CD4-positive, alpha-beta T cell treated with Interleukin-15 for 4 hours (primary cell): ENCODE measurements at places on chromosomes 2 and 18.

DNA sequence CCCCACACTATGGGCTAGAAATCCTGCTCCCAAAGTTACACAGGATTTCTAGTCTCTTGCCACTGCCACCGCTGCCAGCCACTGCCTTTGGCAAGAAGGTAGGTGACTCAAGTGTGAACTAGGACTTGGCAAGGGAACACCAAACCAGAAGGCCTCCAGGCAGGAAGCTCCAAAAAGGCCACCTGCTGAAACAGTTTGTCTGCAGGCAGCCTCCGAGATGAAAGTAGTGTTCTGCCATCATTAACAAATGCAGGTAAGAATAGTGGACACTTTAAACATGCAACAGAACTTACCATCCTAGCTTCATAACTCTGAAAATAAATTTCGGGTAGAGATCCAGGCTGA lies 3.9 kb downstream of the ANKRD44 start:
- DNase-seq: peak; percentile 47

GRCh38 chr2:220509966-220510365 lies 882.5 kb downstream of the SLC4A3 start:
- no peak for DNase-seq

DNA sequence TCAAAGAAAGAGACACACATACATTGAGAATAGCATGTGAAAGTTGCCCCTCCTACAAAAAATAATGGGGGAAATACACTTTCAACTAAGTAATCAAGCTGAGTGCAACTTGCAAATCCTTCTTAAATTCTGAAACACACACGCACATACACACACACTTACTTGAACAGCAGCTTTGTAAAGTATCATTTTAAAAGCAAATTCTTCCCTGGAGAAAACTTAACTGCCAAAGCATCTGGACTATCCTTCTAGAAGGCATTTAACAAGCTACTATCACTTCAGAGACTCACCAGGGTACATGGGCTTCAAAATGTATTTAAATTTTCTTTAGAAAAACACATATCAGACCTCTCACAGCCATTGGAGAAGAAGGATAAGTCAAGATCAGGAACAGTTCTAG lies 15.3 kb downstream of the GAREM1 start:
- DNase-seq: no peak

GRCh38 chr18:55541571-55541970 lies 46.4 kb downstream of the TCF4 start:
- DNase-seq: no peak

DNA sequence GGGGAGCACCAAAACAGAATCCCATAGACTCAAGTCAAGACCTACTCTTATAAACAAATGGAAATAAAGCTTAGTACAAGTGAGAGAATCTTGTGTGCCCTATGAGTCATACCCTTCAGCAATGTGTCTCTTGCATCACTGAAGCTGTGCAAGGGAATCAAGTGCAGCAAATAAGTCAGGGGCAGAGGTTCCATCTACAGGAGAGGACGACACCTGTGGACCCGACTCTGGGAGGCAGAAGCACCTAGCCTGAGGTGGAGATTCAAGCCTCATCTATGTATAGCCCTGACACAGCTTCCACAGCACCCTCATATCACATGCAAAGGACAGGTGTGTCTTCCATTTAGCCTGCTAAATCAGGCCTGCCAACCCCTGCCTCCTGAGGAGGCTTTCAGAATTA lies 298.2 kb downstream of the CNTNAP5 start:
- DNase-seq: no peak

GRCh38 chr2:182625814-182626213 lies 90.2 kb upstream of the DNAJC10 start:
- DNase-seq: no peak

GRCh38 chr2:238504181-238504931 lies 77.6 kb downstream of the ASB1 start:
- no peak for DNase-seq

DNA sequence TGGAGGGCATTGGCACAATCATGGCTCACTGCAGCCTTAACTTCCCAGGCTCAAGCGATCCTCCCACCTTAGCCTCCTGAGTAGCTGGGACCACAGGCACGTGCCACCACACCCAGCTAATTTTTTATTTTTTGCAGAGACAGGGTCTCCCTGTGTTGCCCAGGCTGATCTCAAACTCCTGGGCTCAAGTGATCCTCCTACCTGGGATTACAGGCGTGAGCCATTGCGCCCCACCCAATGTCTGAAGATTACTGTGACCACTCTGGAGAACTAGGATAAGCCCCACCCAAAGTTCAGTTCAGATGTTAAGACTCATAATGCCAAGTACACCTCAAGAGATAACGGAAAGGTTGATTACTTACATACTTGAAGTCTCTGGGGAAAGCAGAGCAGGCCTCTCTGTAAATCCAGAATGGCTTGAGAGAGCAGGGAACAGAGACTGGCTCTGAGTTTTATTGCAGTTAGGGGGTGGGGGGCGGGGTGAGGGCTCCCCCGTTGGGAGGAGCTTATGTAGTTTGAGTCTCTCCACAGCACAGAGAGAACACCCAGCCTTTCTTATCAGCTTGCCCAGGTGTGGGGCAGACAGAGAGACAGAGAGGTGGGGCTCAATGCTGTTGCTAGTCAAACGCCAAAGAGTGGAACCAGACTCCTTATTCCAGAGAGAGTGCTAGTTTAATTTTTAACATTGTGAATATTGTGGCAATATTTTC lies 26.5 kb upstream of the ERICH2 start:
- no peak for DNase-seq

DNA sequence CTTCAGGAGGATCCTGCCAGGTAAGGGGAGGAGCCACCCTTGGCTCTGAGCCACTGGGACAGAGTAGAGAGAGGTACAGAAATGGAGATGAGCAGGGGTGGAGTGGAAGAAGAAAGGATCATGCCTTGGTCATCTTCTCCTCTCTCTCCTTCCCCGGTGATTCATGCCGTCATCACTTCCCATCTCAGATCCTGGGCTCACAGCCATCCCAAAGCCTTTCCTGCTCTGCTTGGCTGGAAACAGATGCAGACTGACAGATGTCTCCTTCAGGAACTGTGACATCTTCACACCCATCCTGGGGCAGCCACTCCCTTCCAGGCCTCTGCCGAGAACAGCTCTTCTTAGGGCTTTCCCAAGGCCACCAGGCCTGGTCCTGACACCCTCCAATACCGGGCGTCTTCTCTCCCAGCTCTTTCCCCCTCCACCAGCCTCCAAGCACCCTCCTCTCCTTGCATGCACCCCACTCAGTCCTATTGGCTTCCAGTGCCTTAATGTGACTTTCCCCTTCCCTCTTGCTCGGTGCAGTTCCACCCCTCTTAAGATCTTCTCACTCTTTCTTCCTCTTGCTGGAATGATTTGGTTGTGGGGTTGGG lies 58.3 kb upstream of the TNP1 start:
- no peak for DNase-seq

- no peak for DNase-seq
Observed at GRCh38 chr2:205637320-205637602, 45.0 kb upstream of the NRP2 start.

- no peak for DNase-seq
Observed at GRCh38 chr2:30359644-30360167, 87.3 kb upstream of the LCLAT1 start.

- no peak for DNase-seq
Observed at GRCh38 chr2:170052151-170052550, 125.8 kb upstream of the MYO3B start.

- no peak for DNase-seq
Observed at GRCh38 chr2:231390667-231391066, 4.8 kb upstream of the B3GNT7 start.

DNA sequence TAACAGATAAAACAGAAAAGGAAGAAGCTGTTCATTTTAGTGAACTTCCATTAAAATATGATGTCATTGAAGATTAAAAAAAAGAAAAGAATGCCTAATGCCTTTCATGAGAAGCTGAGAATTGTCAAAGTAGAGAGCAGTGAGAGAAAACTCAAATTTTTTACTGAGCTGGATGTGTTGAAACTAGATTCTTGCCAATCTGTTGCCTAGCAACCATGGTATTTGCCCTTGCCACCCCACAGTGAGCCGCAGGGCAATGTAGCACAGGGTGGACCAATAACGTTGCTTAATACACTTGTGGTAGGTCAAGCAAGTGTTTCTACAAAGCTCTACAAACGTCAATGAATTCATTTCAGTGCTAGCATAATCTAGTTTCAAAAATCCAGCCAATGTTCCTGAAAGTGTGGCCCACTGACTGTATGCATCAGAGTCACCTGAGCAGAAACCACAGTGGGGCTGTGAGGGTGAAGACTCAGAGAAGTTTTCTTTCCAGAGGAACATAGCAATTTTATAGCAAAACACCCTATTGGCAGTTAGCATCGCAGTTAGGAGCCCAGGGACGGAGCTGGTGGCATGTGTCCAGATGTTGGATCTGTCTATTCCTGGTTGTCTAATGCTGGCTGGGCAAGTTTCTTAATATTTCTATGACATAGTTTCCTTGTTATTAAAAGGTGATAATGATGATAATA lies 132.2 kb downstream of the DOCK10 start:
- peak; percentile 43 for DNase-seq

DNA sequence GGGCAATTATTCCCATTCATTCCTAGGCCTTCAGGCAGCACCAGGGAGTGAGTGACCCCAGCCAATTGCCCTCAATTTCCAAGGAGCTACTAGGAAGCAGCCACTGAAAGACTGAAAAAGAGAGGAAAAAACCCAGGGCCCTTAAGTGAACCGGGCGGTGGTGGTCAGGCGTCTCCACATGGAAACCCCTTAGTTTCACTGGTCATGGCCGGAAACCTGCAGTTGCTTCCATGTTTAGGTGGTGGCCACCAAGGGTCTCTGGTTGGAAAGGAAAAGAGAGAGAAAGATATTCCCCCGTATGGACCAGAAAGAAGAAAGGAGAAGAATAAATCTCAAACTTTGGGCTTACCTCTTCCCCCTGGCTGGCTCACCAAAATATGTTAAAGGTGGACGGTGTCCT lies 64.9 kb downstream of the GALR1 start:
- DNase-seq: no peak

GRCh38 chr18:76376225-76376624 lies 118.8 kb downstream of the ZNF516 start:
- no peak for DNase-seq

GRCh38 chr2:96153991-96154431 lies 8.8 kb upstream of the DUSP2 start:
- no peak for DNase-seq

DNA sequence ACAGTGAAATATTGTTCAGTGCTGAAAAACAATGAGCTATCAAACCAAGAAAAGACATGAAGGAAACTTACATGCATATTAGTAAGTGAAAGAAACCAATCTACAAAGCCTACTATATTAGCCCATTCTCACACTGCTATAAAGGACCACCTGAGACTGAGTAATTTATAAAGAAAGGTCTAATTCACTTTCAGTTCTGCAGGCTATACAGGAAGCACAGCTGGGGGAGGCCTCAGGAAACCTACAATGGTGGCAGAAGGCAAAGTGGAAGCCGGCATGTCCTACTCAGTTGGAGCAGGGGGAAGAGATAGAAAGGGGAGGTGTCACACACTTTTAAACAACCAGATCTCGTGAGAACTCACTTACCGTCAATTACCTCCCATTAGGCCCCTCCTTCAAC lies 232.1 kb downstream of the TMX3 start:
- DNase-seq: no peak

DNA sequence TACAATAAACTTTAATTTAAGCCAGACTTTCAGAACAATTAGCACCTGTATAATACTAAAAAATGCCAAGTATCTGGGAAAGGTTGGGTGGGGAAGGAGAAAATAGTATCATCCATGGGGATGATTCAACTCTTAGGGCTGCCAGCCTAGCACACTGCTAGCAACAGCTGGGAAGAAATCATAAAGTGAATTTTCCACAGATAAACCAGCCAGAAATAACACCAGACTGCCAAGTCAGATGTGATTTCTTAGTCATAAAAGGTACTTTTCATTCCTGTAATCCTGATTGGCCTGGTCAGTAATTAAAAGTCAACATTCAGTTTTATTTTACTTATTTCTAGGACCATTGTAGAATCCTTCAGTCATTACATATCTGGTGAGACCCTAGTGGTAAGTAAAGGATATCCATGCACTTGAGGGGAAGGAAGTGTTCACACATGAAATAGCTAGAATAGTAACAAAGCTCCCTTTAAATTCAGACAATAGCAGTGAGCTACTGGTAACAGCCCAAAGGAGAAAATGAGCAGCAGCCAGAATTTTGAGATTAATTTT lies 59.4 kb downstream of the LIMS1 start:
- DNase-seq: no peak

- DNase-seq: no peak
Observed at GRCh38 chr2:71452565-71452964, 796 bp upstream of the DYSF start.

GRCh38 chr2:119647440-119648169 lies 31.4 kb upstream of the TMEM177 start:
- DNase-seq: no peak

GRCh38 chr2:99187011-99187410 lies 6.0 kb downstream of the MRPL30 start:
- no peak for DNase-seq

DNA sequence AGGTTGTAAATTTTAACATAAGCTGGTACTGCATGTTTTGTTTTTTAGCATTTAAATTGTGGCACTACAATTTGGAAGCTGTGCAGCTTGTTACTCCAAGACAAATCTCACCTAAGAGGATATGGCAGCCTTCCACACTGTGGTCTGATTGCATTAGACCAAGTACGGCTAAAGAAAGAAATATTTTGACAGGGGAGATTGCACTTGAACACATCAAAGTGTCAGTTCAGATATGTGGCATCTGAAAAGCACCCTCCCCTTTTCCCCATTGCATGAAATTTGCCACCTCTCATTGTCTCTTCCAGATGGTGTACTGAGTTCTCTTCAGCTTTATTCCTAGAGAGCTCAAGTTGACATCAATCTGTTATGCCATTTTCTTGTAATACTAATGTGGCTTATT lies 295.9 kb downstream of the ERBB4 start:
- DNase-seq: no peak

GRCh38 chr2:198587741-198588140 lies 783.3 kb downstream of the PLCL1 start:
- DNase-seq: no peak

DNA sequence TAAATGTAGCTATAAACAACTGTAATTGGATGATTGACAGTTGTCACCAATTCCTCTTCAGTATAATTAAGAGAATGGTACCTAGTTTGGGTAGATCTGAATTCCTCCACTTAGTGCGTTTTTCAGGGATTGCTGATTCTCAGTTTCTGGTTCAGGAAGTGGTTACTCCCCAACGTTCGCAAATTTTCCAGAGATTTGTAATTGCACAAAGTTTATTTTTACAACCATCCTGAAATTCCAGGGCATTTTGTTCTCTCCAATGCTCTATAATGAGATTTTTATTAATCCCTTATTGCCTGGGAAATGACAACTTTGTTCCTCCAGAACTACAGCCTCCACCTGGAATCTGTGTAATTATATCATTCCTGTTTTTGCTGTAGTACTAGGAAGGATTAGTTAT lies 710.6 kb upstream of the ZEB2 start:
- DNase-seq: no peak
